ENCODE measurements at places on chromosomes 2 and 18. TPM values are rescaled to one million over a fixed set of nuclear protein-coding genes. Genes with fewer than 3 reads are reported as not detected.

Gene COL6A3
- 0.14 TPM for total RNA-seq

Gene ACVR1C
- total RNA-seq, result 0.07 TPM

Gene GCA
- total RNA-seq, result 18.6 TPM

Gene CASP10
- 50.4 TPM for total RNA-seq

Gene TYMS
- 48.0 TPM for total RNA-seq

Gene GRHL1
- total RNA-seq, result 1.2 TPM

Gene INPP5D
- 27.2 TPM for total RNA-seq

Measured in pulmonary artery endothelial cell (primary cell).